Activated CD4-positive, alpha-beta memory T cell treated with anti-CD3 and anti-CD28 coated beads, Interleukin-2, amount 10 ng/mL, durations not matched to agents 7 days and 5 days (primary cell): ENCODE measurements at places on chromosomes 12 and 14. TPM values are rescaled to one million over a fixed set of nuclear protein-coding genes. Genes with fewer than 3 reads are reported as not detected.

TMCC3 gene
- total RNA-seq, result 1.2 TPM

CAMKK2 gene
- total RNA-seq, result 29.1 TPM

WSCD2 gene
- not detected for total RNA-seq

PTCSC3 gene
- not detected for total RNA-seq

NPAS3 gene
- total RNA-seq, result not detected

- no peak overlapping the region for H3K27ac ChIP-seq
- no peaks in the 10 kb centered on the region for H3K4me1 ChIP-seq
- H3K27me3 ChIP-seq, result no peaks in the 10 kb centered on the region
- H3K36me3 ChIP-seq, result no peaks in the 10 kb centered on the region
- H3K4me3 ChIP-seq, result no peak overlapping the region
These were observed 878.9 kb upstream of the SEL1L start for GRCh38 chr14:82412545-82412944.

DNA sequence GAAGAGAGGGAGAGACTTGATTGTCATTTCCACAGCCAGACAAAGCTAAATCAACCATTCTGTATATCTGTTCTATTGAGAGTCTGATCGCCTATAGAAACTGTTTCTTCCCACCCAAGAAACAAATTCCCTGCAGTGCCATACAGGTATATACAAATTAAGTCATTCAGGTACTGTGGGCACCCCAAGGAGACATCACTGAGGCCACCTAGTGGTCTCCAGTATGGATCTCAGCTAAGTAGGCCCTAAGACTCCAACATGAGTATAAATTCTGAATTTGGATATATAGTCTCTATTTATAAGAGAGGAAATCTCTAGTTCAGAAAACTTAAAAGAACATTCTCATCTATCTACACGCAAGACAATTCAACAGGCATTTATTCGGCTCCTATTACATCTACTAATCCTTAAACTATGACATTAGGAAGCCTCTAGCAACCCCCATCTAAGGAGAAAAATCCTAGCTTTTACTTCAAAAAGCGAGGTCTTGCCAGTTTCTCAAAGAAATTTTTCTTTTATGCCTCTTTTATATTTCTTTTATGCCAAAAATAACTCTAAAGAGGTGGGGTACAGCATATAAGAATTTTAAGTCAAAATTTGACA lies 62.6 kb downstream of the DCAF5 start:
- H3K27me3 ChIP-seq, result no peaks in the 10 kb centered on the region
- H3K27ac ChIP-seq, result no peak overlapping the region
- H3K36me3 ChIP-seq, result peaks cover 27% of the 10 kb centered on the region
- DNase-seq, result peak; percentile 33
- no peak overlapping the region for H3K4me3 ChIP-seq

GRCh38 chr12:128977441-128977840 lies 124.2 kb downstream of the GLT1D1 start:
- H3K36me3 ChIP-seq, result no peaks in the 10 kb centered on the region
- H3K4me1 ChIP-seq, result no peaks in the 10 kb centered on the region
- no peak overlapping the region for H3K27ac ChIP-seq
- no peak for DNase-seq
- no peaks in the 10 kb centered on the region for H3K27me3 ChIP-seq

DNA sequence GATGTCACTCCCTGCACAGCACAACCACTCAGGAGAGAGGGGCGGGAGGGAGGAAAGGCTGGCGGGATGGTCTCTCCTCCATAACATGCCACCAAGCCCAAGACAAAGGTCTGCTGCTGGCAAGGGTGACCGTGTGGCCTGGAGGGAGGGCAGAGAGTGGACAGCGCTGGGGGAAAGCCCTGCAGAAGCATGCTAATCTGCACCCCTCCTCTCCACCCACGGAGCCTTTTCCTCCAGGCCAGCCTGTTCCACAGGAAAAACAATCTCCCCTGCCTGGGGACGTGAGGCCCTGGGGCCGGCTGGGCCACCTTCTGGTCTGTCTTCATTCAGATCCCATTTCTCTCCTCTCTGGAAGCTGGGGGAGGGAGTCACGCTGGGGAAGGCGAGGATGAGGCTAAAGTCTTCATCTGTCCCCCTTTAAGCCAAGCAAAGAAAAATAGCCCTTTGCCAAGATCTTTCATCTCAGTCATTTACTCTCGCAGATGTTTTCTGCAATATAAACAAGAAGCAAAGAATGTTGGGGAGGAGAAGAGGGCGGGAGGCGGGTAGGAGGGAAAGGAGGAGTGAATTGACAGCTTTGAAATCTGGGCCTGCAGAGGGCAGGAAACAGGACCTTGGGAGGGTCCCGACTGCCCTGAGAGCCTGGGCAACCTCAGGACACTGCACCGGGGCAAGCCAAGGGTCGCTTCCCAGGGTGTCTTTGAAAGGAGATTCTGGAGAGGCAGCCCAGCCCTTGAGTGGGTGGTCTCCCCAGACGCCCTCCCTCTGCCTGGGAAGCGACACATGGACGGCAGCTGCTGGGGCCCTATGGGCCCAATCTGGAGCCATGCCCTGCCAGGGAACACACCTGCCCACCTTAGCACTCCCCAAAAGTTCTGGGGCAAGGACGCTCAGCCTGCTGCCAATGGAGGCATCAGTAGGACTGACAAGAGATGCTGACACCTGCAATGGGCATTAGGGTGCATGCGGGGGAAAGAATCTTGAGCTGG lies 133.6 kb downstream of the ZFP36L1 start:
- H3K4me3 ChIP-seq, result no peak overlapping the region
- no peaks in the 10 kb centered on the region for H3K27me3 ChIP-seq
- H3K4me1 ChIP-seq, result peaks cover 15% of the 10 kb centered on the region

DNA sequence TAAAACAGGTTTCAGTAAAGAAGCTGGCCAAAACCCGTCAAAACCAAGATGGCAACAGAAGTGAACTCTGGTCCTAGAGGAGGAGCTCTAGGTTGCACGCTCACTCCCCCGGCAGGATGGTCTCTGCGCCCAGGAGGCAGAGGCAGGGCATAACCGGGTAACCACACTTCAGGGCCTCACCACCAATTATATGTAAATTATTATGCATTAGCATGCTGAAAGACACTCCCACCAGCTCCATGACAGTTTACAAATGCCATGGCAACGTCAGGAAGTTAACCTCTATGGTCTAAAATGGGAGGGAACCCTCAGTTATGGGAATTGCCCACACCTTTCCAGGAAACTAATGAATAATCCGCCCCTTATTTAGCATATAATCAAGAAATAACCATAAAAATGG lies 20.1 kb upstream of the SLC6A12 start:
- H3K4me1 ChIP-seq, result no peaks in the 10 kb centered on the region
- DNase-seq, result no peak
- H3K27ac ChIP-seq, result no peak overlapping the region
- H3K36me3 ChIP-seq, result no peaks in the 10 kb centered on the region
- no peak overlapping the region for H3K4me3 ChIP-seq

DNA sequence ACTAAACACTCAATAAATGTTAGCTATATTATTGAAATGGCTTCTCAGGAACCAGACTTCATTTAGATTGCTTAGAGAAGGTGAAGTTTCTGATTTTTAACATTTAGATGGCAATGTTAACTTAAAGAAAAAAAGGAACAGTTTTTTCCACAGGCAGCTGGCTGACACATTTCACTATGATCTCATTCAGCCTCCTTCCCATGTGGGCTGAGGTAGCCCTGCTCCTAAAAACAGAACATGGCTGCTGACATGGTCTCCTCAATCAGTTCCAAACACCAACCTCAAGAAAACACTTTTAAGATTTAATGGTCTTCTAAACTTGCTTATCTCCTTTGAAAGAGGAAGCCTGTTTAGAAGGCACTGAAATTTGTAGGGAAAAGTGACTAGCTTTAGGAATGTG lies 23.8 kb downstream of the GNS start:
- no peak overlapping the region for H3K4me3 ChIP-seq
- no peaks in the 10 kb centered on the region for H3K27me3 ChIP-seq
- H3K36me3 ChIP-seq, result peaks cover 56% of the 10 kb centered on the region
- H3K27ac ChIP-seq, result no peak overlapping the region
- peaks cover 35% of the 10 kb centered on the region for H3K4me1 ChIP-seq

DNA sequence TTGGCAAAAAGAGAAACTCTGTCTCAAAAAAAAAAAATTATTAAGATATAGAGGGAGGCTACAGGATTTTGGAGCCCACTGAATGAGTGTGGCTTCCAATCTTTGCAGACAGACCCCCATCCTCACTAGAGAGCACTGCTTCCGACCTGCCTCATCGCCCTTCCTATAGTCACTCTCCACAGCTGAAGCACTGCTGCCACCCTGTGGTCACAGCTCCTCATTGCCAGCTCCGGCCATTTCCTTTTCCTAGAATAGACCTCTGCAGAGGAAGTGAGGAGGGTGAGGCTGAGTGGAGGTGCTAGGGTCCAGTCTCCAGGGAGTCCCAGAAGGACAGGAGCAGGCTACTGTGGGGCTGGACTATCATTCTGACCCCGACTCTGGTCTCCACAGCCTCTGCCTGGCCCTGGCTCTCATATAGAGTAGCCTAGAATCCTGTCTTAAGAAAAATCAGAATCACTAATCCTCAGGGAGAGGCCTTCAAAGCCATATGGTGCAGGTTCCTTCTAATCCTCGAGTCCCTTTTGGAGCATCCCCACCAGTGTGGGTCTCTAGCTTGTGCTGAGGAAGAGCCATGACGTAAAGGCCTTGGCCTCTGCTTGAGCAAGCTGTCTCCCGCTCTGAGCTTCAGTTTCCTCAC lies 1.4 kb upstream of the NPFF start:
- peak overlapping the region; percentile 62 for H3K27ac ChIP-seq
- H3K36me3 ChIP-seq, result peaks cover 19% of the 10 kb centered on the region
- no peak overlapping the region for H3K4me3 ChIP-seq
- DNase-seq, result peak; percentile 88
- H3K4me1 ChIP-seq, result peaks cover 14% of the 10 kb centered on the region
- H3K27me3 ChIP-seq, result no peaks in the 10 kb centered on the region

DNA sequence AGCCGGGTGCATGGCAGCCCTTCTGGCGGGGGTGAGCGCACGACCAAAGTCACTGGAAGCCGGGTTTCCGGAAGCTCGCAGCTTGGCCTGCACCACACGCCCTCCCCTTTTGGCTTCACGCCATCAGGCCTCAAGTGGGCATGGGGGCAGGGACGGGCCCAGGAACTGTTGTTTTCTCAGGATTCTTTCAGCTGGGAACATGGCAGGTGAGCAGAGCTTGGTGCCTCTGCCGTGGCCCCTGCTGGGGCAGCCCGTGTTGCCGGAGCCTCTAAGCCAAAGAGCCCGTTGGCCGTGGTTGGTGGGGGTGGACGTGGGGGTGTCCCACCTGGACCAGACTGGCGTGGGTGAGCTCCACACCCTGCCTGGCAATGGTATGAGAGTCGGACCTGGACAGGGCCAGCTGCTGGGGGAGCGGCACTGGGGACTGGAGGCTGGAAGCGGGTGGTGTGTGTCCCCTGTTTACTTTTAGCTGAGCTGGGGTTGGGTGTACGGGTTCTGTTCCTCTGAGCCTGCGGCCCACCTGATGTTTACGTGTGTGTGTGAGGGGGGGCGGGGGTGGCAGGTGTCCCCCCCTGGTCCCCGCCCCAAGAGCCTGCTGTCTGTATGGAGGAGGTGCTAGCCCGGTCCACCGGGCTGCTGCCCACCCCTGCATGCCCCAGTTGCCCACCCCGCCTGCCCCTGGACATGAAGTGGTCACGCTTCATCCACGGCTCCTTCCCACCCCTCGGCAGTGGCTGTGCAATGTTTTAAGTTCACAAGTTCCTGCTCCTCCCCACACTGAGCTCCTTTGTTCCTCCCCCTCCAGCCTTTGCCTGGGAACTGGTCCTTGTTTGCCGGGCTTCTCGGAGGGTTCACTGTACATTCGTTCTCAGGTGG lies 28.7 kb upstream of the PLD4 start:
- H3K27ac ChIP-seq, result no peak overlapping the region
- H3K4me3 ChIP-seq, result no peak overlapping the region
- peaks cover 1% of the 10 kb centered on the region for H3K4me1 ChIP-seq
- H3K36me3 ChIP-seq, result no peaks in the 10 kb centered on the region
- peaks cover 5% of the 10 kb centered on the region for H3K27me3 ChIP-seq
- no peak for DNase-seq

GRCh38 chr12:51814311-51815088 lies 34.0 kb downstream of the FIGNL2 start:
- DNase-seq, result peak; percentile 68
- H3K27me3 ChIP-seq, result peaks cover 30% of the 10 kb centered on the region
- H3K36me3 ChIP-seq, result no peaks in the 10 kb centered on the region
- H3K4me1 ChIP-seq, result peaks cover 6% of the 10 kb centered on the region

DNA sequence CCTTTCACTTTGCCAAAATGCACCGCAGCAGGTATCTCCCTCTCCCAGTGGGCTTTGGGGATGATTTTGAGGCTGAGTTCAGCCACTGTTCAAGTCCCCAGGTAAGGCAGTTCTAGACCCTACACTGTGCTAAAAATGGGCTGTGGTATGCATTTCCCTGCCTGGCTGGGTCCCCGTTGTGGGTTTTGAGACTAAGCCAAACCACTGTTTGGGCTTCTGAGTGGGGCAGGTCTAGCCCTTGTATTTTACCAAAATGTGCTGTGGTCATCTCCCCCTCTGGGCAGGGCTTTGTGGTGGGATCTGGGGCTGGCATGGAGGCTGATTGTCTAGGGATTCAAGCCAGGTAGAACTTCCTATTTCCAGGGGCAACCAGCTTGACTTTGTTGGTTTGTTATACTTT lies 13.6 kb upstream of the OR4Q3 start:
- DNase-seq, result no peak
- no peak overlapping the region for H3K27ac ChIP-seq
- no peaks in the 10 kb centered on the region for H3K27me3 ChIP-seq

GRCh38 chr14:75439989-75440388 lies 12.2 kb downstream of the JDP2 start:
- no peaks in the 10 kb centered on the region for H3K36me3 ChIP-seq
- no peaks in the 10 kb centered on the region for H3K27me3 ChIP-seq
- H3K4me3 ChIP-seq, result no peak overlapping the region

- no peaks in the 10 kb centered on the region for H3K4me1 ChIP-seq
- no peak overlapping the region for H3K27ac ChIP-seq
- no peak overlapping the region for H3K4me3 ChIP-seq
- no peak for DNase-seq
These were observed 15.1 kb downstream of the NAV3 start for GRCh38 chr12:77845831-77846230.

GRCh38 chr14:35420036-35420811 lies 15.7 kb upstream of the NFKBIA start:
- DNase-seq, result no peak
- peaks cover 37% of the 10 kb centered on the region for H3K4me1 ChIP-seq
- no peaks in the 10 kb centered on the region for H3K27me3 ChIP-seq
- no peak overlapping the region for H3K27ac ChIP-seq
- no peaks in the 10 kb centered on the region for H3K36me3 ChIP-seq

GRCh38 chr12:132899033-132899432 lies 11.6 kb upstream of the CHFR start:
- peaks cover 6% of the 10 kb centered on the region for H3K36me3 ChIP-seq
- no peaks in the 10 kb centered on the region for H3K27me3 ChIP-seq

GRCh38 chr12:27779416-27779919 lies 565 bp upstream of the KLHL42 start:
- DNase-seq, result no peak
- H3K36me3 ChIP-seq, result peaks cover 4% of the 10 kb centered on the region
- H3K4me1 ChIP-seq, result peaks cover 28% of the 10 kb centered on the region
- peak overlapping the region; percentile 27 for H3K27ac ChIP-seq
- peaks cover 17% of the 10 kb centered on the region for H3K27me3 ChIP-seq
- peak overlapping the region; percentile 77 for H3K4me3 ChIP-seq

DNA sequence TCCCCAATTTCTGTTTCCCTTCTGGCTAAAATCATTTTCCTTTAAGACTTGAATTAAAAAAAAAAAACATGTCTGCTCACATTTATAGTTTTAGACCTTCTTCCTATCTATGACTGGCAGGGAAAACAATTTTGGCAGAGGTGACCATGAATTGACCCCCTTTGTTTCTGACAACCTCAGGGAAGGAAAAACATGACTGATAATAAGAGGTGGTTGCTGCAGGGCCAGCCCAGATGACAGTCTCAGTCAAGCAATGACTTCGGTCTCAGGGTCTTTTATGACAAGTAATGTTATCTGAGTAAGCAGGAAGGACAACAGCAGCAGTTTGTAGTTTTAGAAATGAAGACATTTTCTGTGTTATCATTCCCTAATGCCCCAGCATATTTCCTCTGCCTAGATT lies 430.9 kb downstream of the LRIG3 start:
- DNase-seq, result no peak
- H3K36me3 ChIP-seq, result no peaks in the 10 kb centered on the region
- H3K27ac ChIP-seq, result no peak overlapping the region
- H3K4me1 ChIP-seq, result no peaks in the 10 kb centered on the region
- no peaks in the 10 kb centered on the region for H3K27me3 ChIP-seq
- H3K4me3 ChIP-seq, result no peak overlapping the region
